Activated CD4-positive, CD25-positive, alpha-beta regulatory T cell (primary cell): ENCODE measurements at places on chromosomes 1 and 21.

DNA sequence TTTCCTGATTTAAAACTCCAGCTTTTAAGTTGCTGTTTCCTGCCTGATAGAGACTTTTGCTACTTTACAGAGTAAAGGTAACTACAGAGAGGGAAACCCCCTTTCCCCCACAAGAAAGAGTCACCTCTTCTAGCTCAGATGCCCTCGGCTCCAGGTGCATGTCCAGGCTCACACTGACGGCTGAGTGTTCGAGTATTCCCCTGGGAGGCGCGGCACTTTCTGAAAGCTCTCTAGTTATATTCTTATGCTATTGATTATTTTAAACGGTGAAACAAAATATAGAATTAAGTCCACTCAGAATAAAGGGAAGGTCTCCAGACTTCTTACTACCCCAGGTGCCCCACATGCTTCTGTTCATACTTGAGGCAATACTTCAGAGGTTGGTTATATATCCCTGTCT is 160.3 kb upstream of the FMN2 start:
- no peak for DNase-seq

- no peak for DNase-seq
These were observed 36.5 kb upstream of the SAMD13 start for GRCh38 chr1:84264961-84265360.

- DNase-seq, result no peak
These were observed 24.8 kb upstream of the ALDH4A1 start for GRCh38 chr1:18927082-18927653.

- no peak for DNase-seq
These were observed 224.1 kb downstream of the SLC45A1 start for GRCh38 chr1:8541961-8542521.

GRCh38 chr1:46130606-46131005 is 1.8 kb downstream of the PIK3R3 start:
- no peak for DNase-seq
